ENCODE measurements at places on chromosomes 16 and 17. TPM values are rescaled to one million over a fixed set of nuclear protein-coding genes. Genes with fewer than 3 reads are reported as not detected.
A peak's percentile ranks its signal among the peaks of the same experiment; 100 is the strongest.

- no peak overlapping the region for H3K4me3 ChIP-seq
- H3K27me3 ChIP-seq, result peaks cover 3% of the 10 kb centered on the region
- peaks cover 13% of the 10 kb centered on the region for H3K4me1 ChIP-seq
- no peak for DNase-seq
- H3K27ac ChIP-seq, result no peak overlapping the region
Observed at GRCh38 chr17:44310609-44311376, 2.4 kb downstream of the RUNDC3A start.

- no peak overlapping the region for H3K4me3 ChIP-seq
- no peaks in the 10 kb centered on the region for H3K36me3 ChIP-seq
- H3K27ac ChIP-seq, result no peak overlapping the region
- no peaks in the 10 kb centered on the region for H3K4me1 ChIP-seq
- no peak for DNase-seq
- H3K27me3 ChIP-seq, result no peaks in the 10 kb centered on the region
Observed at GRCh38 chr17:66667491-66668030, 167.4 kb upstream of the CACNG5 start.

- no peaks in the 10 kb centered on the region for H3K36me3 ChIP-seq
- no peak overlapping the region for H3K4me3 ChIP-seq
- no peak for DNase-seq
- no peak overlapping the region for H3K27ac ChIP-seq
- peaks cover 4% of the 10 kb centered on the region for H3K4me1 ChIP-seq
- peaks cover 11% of the 10 kb centered on the region for H3K27me3 ChIP-seq
Observed at GRCh38 chr17:48615963-48616716, 1.0 kb upstream of the HOXB8 start.

DNA sequence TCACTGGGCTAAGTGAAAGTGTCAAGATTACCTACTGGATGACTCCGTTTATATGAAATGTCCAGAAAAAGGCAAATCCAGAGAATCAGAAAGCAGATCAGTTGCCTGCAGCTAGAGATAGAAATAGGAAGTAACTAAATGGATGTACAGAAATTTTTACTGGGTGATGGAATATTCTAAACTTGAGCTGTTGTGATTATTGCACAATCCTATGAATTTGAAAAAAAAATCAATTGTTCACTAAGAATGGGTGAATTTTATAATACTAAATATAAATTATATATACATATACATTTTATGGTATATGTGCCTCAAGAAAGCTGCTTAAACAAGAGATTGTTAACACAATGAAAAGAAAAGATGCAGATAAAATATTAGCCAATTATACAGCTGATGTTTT, 181.1 kb upstream of the C16orf82 start:
- DNase-seq, result no peak
- H3K4me1 ChIP-seq, result no peaks in the 10 kb centered on the region
- H3K27me3 ChIP-seq, result no peaks in the 10 kb centered on the region
- no peak overlapping the region for H3K4me3 ChIP-seq
- H3K36me3 ChIP-seq, result no peaks in the 10 kb centered on the region
- H3K27ac ChIP-seq, result no peak overlapping the region

GRCh38 chr17:57406981-57407286, 150.6 kb downstream of the MSI2 start:
- no peak overlapping the region for H3K4me3 ChIP-seq
- H3K27ac ChIP-seq, result no peak overlapping the region
- H3K36me3 ChIP-seq, result no peaks in the 10 kb centered on the region
- no peaks in the 10 kb centered on the region for H3K4me1 ChIP-seq

- H3K27ac ChIP-seq, result no peak overlapping the region
Observed at GRCh38 chr17:48374650-48375230, 55.3 kb downstream of the SKAP1 start.

- H3K27me3 ChIP-seq, result no peaks in the 10 kb centered on the region
- peaks cover 23% of the 10 kb centered on the region for H3K4me1 ChIP-seq
- H3K27ac ChIP-seq, result peak overlapping the region; percentile 58
Observed at GRCh38 chr17:81966343-81967243, 5.6 kb upstream of the NOTUM start.

- H3K36me3 ChIP-seq, result no peaks in the 10 kb centered on the region
- no peak for DNase-seq
- H3K27ac ChIP-seq, result peak overlapping the region; percentile 80
- H3K4me3 ChIP-seq, result peak overlapping the region; percentile 81
- H3K27me3 ChIP-seq, result no peaks in the 10 kb centered on the region
Observed at GRCh38 chr17:1724869-1725641, 551 bp downstream of the WDR81 start.

DNA sequence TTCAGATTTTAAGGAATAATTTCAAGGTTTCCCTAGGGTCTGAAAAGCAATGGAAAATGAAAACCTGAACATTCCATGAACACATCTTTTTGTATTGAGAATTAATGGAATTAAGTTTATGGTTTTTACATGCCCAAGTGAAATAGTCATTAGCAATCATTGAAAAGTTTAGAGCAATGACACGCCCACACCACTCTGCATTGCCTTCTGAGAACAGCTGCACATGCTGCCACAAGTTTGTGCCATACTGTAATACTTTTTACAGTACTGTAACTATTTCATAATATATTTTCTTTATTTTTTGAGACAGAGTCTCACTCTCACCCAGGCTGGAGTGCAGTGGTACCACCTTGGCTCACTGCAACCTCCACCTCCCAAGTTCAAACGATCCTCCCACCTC, 345.2 kb upstream of the PMFBP1 start:
- no peak for DNase-seq
- H3K27ac ChIP-seq, result no peak overlapping the region
- no peaks in the 10 kb centered on the region for H3K36me3 ChIP-seq
- H3K4me3 ChIP-seq, result no peak overlapping the region
- no peaks in the 10 kb centered on the region for H3K27me3 ChIP-seq
- no peaks in the 10 kb centered on the region for H3K4me1 ChIP-seq

DNA sequence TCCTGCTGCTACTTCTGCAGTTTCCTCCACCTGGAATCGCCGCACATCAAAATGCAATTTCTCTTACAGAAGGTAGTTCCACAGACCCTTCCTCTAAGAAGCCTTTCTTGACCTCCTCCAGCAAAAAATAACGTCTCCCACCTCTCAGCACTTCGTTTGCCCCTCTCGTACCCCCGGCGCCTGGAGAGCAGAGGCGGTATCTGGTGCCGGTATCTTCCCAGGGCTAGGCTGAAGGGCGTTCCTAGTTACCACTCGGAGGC, 482 bp downstream of the DCTPP1 start:
- peak overlapping the region; percentile 54 for H3K27ac ChIP-seq
- H3K4me1 ChIP-seq, result peaks cover 19% of the 10 kb centered on the region
- H3K4me3 ChIP-seq, result peak overlapping the region; percentile 69
- no peak for DNase-seq
- H3K36me3 ChIP-seq, result peaks cover 7% of the 10 kb centered on the region

DNA sequence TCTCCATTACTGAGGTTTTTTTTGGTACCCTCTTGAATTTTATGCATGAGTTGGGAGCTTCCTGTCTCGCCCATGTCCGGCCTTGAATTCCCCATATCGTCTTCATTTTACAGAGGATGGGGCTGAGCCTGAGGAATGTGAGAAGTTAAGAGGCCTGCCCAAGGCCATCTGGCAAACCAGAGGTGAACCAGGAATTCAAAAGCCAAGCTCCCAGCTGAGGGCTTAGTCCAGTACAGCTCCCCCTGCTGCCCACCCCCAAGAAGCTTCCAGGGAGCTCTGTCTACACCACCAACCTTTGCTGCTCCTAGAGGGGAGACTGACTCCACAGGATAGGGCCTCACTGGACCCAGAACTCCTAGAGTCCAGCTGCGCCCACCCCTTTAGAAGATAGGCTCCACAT, 20.7 kb upstream of the C16orf78 start:
- H3K27ac ChIP-seq, result no peak overlapping the region
- no peaks in the 10 kb centered on the region for H3K27me3 ChIP-seq
- no peak overlapping the region for H3K4me3 ChIP-seq
- DNase-seq, result no peak
- H3K4me1 ChIP-seq, result no peaks in the 10 kb centered on the region

DNA sequence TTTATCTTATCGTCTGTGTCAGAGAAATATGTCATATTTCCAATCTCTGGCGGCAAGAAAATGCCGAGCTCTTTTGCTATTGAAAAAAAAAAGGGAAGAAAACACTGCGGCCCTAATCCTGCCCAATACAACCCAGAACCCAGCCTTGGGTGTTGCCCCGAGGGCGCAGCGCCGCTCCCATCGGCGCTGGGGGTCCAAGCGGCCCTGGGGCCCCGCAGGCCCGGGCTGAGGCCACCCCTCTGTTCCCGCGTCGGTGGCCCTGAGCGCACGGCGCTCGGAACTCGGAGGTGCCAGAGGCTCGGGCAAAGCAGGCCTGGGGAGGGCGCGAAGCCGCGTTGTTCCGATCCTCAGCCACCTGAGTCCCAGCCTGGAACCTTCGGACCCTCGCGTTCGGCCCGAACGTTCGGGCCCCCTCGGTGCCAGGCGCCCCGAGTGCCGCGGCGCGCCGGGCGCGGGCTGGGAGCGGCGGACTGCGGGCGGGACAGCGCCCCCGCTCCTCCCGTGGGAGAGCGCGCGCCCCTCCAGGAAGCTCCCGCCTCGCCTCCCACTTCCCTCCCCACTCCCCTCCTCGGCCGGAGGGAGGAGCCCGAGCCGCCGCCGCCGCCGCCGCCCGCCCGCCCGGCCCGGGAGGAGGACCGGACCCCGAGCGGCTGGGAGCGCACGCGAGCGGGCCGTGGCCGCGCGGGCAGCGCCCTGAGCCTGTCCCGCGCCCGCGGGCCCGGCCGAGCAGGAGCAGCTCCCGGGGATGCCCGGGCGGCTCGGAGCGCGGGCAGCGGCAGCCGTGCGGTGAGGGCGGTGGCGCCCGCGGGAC, at the start of gene CPNE2:
Gene CPNE2 (plus strand): TSS at position 609 of the 811 bp plus-strand sequence. CDS start 18,160 bp downstream, outside the sequence.
- peak within 1 kb of the TSS; percentile 64 for H3K27ac ChIP-seq
- peak within 1 kb of the TSS; percentile 55 for H3K4me3 ChIP-seq
- no peak for DNase-seq
- peaks cover 7% of the 10 kb centered on the region for H3K4me1 ChIP-seq
- no peaks in the 10 kb centered on the region for H3K27me3 ChIP-seq

GRCh38 chr17:81833921-81834830, 674 bp downstream of the PPP1R27 start:
- DNase-seq, result no peak
- H3K4me1 ChIP-seq, result peaks cover 30% of the 10 kb centered on the region
- H3K27me3 ChIP-seq, result no peaks in the 10 kb centered on the region
- no peaks in the 10 kb centered on the region for H3K36me3 ChIP-seq

- peaks cover 16% of the 10 kb centered on the region for H3K4me1 ChIP-seq
- H3K27ac ChIP-seq, result no peak overlapping the region
- H3K27me3 ChIP-seq, result no peaks in the 10 kb centered on the region
- DNase-seq, result no peak
- no peak overlapping the region for H3K4me3 ChIP-seq
- peaks cover 29% of the 10 kb centered on the region for H3K36me3 ChIP-seq
Observed at GRCh38 chr17:49616086-49616485, 40.4 kb downstream of the NXPH3 start.

ACE gene
- 1.1 TPM for polyA plus RNA-seq

SGCA gene
- polyA plus RNA-seq, result 0.31 TPM

KRTAP3-2 gene
- not detected for polyA plus RNA-seq

SLC6A2 gene
- polyA plus RNA-seq, result 0.07 TPM

SULT1A4 gene
- polyA plus RNA-seq, result not detected

CLEC3A gene
- not detected for polyA plus RNA-seq

RNF43 gene
- 5.8 TPM for polyA plus RNA-seq

WSCD1 gene
- polyA plus RNA-seq, result 0.10 TPM

EPX gene
- polyA plus RNA-seq, result not detected

Measured in liver (tissue), 10 donors.